RWPE2 (cell line): ENCODE measurements at places on chromosomes 6 and 20.

- DNase-seq, result no peak
These were observed 178.9 kb upstream of the HEY2 start for GRCh38 chr6:125570526-125570925.

GRCh38 chr20:32521780-32522525, 63.2 kb downstream of the NOL4L start:
- DNase-seq, result no peak

GRCh38 chr6:55011034-55011433, 163.3 kb upstream of the HCRTR2 start:
- no peak for DNase-seq

- peak; percentile 53 for DNase-seq
These were observed 11.1 kb upstream of the VAPB start for GRCh38 chr20:58377766-58378401.

- no peak for DNase-seq
These were observed 1.8 kb downstream of the HSPA12B start for GRCh38 chr20:3734111-3734843.

- DNase-seq, result no peak
These were observed 89.6 kb upstream of the HS3ST5 start for GRCh38 chr6:114432400-114432799.

- no peak for DNase-seq
These were observed 46.9 kb upstream of the ENPP5 start for GRCh38 chr6:46217671-46218131.

- no peak for DNase-seq
These were observed 76.9 kb downstream of the TXNDC5 start for GRCh38 chr6:7833751-7834070.

GRCh38 chr6:158729906-158730540, 80.2 kb downstream of the SYTL3 start:
- no peak for DNase-seq

DNA sequence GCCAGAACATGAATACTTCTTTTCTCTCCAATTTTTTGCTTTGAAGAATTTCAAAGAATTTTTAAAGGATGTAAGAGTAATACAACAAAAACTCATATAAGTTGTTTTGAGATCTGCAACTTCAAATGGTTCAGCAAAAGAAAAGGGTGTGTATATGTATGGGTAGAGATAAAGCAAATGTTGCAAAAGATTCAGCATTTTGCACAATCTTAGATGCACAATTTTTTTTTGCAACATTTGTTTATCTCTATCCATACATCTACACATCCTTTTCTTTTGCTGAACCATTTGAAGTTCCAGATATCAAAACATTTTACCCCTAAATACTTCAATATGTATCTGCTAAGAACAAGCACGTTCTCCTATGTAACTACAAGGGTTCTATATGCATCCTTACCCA, 47.4 kb upstream of the FAM83C start:
- no peak for DNase-seq

GRCh38 chr6:135089901-135090300, 35.3 kb upstream of the HBS1L start:
- no peak for DNase-seq

DNA sequence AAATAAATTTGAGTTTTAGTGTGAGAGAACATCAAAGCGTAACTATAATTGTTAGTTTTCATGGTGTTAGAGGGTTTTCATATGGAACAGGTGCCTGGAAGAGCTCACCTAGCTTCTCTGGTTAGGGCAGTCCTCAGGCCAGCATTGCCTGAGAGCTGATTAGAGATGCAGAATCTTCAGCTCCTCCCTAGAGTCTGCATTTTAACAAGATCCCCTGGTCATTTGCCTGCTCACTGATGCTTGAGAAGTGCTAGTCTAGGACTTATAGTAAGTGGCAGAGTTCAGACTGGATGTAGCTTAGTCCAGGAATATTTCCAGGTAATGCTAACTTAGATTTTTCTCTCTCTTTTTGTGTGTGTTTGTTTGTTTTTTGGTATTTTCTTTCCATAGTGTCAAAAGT, 21.7 kb upstream of the SMIM26 start:
- DNase-seq, result no peak
